ENCODE measurements at places on chromosomes 5 and 9. TPM values are rescaled to one million over a fixed set of nuclear protein-coding genes. Genes with fewer than 3 reads are reported as not detected.

GRCh38 chr9:81814401-81814793, 113.8 kb upstream of the SPATA31D4 start:
- H3K36me3 ChIP-seq = no peaks in the 10 kb centered on the region
- H3K27me3 ChIP-seq = no peaks in the 10 kb centered on the region
- H3K4me3 ChIP-seq = no peak overlapping the region

PHYKPL gene
- total RNA-seq = 49.1 TPM

FAM81B gene
- not detected for total RNA-seq

- H3K36me3 ChIP-seq = peaks cover 7% of the 10 kb centered on the region
- no peaks in the 10 kb centered on the region for H3K27me3 ChIP-seq
- H3K4me1 ChIP-seq = peaks cover 25% of the 10 kb centered on the region
- H3K27ac ChIP-seq = no peak overlapping the region
- peak overlapping the region; percentile 95 for H3K4me3 ChIP-seq
Measured at GRCh38 chr5:73564018-73564417, 1.4 kb downstream of the ANKRA2 start.

- H3K27ac ChIP-seq = no peak overlapping the region
- no peaks in the 10 kb centered on the region for H3K27me3 ChIP-seq
- H3K4me1 ChIP-seq = no peaks in the 10 kb centered on the region
- no peaks in the 10 kb centered on the region for H3K36me3 ChIP-seq
Measured at GRCh38 chr9:93024986-93025630, 33.4 kb upstream of the SUSD3 start.

- H3K27ac ChIP-seq = no peak overlapping the region
- H3K4me1 ChIP-seq = peaks cover 24% of the 10 kb centered on the region
- no peak overlapping the region for H3K4me3 ChIP-seq
- no peaks in the 10 kb centered on the region for H3K36me3 ChIP-seq
- DNase-seq = no peak
- H3K27me3 ChIP-seq = no peaks in the 10 kb centered on the region
Measured at GRCh38 chr9:6945816-6946215, 188.0 kb downstream of the KDM4C start.

Data from chondrocyte (in vitro differentiated cells).